ENCODE measurements at places on chromosomes 13 and 19.

- no peak for DNase-seq
Observed at GRCh38 chr19:2333807-2334211, 5.3 kb downstream of the SPPL2B start.

DNA sequence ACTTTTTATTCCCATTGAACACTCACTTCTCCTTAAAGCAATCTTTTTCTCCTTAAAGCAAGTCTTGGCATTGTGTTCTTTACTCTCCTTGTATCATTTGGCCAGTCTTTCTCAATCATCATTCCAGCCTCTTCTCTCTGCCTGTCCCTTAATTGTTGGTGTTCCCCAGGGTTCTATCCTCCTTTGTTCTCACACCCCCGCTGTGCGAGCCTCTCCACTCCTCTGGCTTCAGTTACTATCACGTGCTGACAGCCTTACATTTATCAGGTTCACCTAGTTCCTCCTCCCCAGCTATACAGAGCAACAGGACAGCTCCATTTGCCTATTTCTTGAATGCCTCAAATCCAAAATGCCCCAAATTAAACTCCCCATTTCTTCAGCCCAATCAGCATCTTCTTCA is 24.6 kb downstream of the CYSLTR2 start:
- no peak for DNase-seq

GRCh38 chr13:94444826-94445225 is 34.7 kb downstream of the DCT start:
- no peak for DNase-seq

- no peak for DNase-seq
Observed at GRCh38 chr13:110123041-110123809, 183.7 kb downstream of the COL4A1 start.

DNA sequence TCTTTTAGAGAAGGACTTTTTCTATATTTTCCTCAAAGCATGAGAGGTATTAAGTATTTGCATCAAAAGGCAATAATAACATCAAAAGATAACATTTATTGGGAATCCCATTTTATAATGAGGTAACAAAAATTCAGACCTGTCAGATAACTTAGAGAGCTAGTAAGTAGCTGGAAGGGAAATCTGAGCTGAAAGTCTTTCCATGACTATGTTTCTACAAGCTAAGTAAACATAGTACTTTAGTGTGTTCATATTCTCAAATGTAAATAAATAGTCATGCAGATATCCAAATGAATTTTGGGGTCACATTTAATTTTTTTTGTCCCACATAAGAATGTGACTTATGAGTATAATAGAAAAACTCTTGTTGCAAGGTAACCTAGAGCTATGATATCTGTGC is 87.3 kb upstream of the FBXL3 start:
- no peak for DNase-seq

DNA sequence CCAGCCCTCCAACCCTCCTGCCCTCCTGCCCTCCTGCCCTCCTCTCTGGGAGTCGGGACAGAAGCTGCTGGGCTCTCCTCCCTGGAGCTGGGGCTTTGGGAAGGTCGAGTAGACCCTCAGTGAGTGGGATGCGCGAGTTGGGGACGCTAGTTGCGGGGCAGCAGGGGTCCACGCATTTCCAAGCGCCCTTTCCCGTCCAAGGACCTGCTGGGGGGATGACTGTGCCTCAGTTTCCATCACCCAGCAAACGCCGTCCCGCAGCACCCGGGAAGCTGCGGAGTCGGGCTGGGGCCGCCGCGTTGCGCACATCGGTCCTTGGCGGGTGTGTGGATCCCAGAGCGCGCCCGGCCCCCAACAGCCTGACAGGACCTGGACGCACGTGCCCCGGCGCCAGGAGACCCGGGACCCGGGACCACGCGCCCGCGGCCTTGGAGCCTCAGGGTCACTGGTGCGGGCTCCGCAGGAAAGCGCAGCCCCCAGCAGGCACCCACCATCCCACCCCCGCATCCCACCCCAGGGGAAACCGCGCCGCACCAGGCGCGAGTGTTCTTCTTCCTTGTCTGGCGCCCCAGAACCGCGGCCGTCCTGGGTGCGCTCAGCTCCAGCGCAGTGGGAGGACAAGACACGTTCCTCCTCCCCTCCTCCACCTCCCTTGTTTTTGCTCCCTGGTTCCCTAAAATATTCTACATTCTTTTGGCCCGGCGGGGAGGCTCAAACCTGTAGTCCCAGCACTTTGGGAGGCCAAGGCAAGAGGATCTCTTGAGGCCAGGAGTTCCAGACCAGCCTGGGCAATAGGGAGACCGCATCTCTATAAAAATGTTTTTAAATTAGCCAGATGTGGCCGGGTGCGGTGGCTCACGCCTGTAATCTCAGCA is 9.2 kb downstream of the ONECUT3 start:
- no peak for DNase-seq

DNA sequence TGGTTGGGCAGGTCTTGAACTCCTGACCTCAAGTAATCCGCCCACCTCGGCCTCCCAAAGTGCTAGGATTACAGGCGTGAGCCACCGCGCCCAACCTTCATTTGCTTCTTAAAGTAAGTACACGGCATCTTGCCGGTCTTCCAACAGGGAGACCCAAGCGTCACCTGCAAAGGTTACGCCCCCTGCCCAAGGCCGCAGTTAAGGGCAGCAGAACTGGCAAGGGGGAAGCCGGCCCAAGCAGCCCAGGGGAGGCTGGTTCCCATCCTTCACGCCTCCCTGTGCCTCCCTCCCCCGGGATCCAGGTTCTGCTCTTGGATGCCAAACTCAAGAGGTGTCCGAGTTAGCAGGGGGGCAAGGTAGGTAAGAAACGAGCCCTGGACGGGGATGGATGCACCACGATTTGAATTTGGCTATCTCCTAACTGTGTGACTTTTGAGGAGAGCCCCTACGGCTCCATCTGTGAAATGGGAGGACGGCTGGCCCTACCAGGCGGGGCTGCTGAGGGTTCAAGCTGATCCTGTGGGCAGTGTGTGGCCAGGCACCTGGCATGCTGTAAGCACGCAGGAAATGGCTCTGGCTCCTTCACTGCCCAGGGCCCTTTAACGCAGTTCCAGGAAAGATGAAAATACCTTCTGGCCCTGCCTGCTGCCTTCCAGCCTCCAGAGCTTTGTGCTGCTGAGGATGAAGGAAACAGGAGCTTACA is 9.0 kb downstream of the RFX1 start:
- DNase-seq = no peak

DNA sequence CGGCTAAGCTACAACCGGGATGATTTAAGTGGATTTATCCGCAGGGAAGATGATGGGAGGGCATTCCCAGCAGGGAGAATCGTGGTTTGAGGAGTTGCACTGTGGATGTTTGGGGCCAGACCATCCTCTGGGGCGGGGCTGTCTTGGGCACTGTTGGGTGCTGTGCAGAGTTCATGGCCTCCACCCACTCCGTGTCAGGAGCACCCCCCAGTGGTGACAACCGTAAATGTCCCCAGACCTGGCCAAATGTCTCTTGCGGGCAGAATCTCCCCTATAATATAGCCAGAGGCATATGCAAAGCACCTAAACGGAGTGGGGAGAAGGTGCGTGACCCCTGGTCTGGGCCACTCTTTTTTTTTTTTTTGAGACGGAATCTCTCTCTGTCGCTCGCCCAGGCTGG is 40.2 kb downstream of the SMIM24 start:
- DNase-seq = peak; percentile 29

- no peak for DNase-seq
Observed at GRCh38 chr19:55620410-55621204, 3.8 kb downstream of the ZNF784 start.

DNA sequence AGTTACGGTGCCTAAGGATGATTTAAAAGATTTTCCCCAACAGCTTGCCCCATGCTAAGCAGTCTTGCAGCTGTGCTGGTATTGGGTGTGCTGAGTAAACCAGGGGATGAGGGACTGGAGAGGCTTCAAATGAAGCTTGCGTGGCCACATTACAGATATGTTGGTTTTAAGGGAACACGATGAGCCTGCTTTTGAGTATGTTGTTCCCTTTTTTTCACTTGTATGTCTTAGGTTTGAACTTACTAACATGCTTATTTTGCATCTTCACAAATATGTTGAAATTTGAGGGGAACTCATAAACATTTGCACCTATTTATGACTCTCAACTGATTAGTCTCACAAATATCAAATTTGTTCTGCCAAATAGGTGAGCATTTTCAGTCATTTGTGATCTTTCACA is 2.0 kb upstream of the IL17D start:
- no peak for DNase-seq

DNA sequence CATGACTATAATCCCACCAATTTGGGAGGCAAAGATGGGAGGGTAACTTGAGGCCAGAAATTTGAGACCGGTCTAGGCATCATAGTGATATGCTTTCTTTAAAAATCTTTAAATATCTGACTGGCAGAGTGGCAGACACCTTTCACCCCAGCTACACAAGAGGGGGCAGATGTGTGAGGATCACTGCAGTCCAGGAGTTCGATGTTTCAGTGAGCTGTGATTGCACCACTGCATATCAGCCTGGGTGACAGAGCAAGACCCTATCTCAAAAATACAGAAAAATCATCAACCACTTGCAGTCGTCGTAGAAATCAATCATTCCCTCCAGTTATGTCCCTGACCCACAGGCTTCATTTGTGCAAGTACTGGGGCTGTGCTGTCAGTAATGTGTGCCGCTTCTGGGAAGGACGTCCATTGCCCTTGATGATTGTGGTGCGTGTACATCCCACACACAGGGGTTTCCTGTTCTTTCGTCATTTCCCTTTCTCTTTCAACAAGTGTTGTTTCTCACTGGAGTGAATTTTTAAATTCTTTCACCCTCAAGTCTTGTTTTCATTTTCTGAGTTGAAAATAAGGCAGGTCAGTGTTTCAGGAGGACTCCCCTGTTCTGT is 1.4 kb downstream of the LGALS14 start:
- DNase-seq = no peak

- DNase-seq = no peak
Observed at GRCh38 chr13:102346769-102347168, 55.1 kb downstream of the FGF14 start.

- DNase-seq = no peak
Observed at GRCh38 chr19:49061445-49061844, 3.2 kb downstream of the NTF4 start.

- no peak for DNase-seq
Observed at GRCh38 chr19:8233370-8233769, 24.2 kb downstream of the CERS4 start.

GRCh38 chr13:25210842-25211569 is 38.9 kb upstream of the AMER2 start:
- DNase-seq = no peak

- no peak for DNase-seq
Observed at GRCh38 chr19:50826492-50827240, 3.1 kb upstream of the KLK1 start.

- DNase-seq = no peak
Observed at GRCh38 chr13:84126671-84127171, 244.4 kb upstream of the SLITRK1 start.

- peak; percentile 22 for DNase-seq
Observed at GRCh38 chr19:44657211-44657921, 13.7 kb downstream of the PVR start.

- DNase-seq = no peak
Observed at GRCh38 chr13:74931698-74932433, 550.1 kb downstream of the TBC1D4 start.

GRCh38 chr13:91162180-91162579 is 185.3 kb upstream of the MIR17HG start:
- DNase-seq = no peak

- DNase-seq = no peak
Observed at GRCh38 chr13:114073881-114074612, 58.4 kb downstream of the RASA3 start.

GRCh38 chr19:756236-756635 is 5.3 kb downstream of the MISP start:
- no peak for DNase-seq

DNA sequence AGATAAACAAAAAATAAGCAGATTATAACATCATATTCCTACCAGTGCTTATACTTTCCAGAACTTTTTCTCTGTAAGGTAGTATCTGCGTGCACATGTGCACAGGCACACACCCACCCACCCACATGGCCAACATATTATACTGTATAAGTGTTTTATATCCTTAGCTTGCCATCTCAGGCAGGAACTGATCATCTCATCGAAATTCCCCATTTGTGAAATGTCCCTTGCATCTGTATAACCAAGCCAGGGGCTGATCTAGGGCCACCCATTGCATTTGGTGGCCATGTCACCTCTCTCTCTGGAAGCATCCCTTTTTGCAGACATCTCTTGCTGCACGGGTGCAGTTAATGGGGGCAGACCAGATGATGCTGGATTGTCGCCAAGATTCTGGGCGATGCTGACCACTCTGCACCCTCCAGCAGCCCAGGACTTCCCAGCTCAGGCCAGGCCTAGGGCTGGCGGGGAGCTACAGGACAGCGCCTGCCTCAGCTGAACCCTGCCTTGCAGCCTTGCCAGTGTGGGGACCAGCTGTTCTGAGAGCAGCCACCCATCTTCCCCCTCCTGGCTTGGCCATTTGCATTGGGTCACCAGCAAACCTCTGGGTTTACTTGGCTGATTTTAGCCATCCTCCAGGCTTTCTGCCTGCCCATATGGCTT is 95.9 kb downstream of the SLC7A1 start:
- no peak for DNase-seq

GRCh38 chr19:5914946-5915781 is 1.1 kb downstream of the CAPS start:
- DNase-seq = no peak

DNA sequence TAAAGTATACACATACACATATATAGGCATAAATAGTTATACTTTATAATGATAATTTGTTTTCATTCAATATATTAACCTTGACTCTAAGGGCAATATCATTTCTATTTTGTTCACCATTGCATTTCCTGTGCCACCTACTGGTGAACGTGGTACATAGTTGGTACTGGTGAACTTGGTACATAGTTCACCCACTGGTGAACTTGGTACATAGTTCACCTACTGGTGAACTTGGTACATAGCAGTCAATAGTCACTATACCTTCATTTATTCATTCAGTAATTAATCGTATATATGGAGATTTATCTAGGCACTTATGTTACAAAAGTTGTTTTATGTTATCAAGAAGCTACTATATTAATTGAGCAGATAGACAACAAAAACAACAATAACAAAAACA is 172.6 kb upstream of the ATXN8OS start:
- no peak for DNase-seq

DNA sequence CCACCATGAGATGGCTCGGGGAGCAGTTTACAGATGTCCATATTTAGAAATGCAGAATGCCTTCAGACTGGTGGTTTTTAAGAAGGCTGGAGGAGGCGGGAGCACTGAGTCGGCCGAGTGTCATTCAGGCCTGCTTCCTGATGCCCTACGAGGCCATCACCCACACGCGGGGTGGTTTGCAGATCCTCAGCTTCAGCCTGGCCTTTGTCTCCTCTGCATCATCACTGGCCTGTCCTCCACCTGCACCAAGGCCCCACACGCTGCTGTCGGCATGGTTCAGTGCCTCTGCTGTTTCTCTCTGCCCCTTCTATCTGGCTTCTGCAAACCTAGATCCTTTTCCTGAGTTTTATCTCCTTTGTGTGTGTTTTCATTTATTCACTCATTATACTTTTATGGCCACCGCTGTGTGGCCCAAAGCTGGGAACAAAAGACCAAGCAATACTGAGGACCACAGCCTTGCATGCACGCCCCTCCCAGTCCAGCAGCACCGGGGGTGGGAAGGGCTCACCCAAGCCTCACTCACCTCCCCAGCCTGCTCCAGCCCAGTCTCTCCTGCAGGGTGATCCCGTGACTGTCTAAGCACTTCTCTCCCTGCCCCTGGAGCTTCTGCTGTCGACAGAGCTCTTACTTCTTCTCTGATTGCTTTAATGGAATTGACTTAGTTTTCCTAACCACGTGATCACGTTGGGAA is 240.8 kb downstream of the TEX29 start:
- DNase-seq = no peak

Measured in effector memory CD4-positive, alpha-beta T cell (primary cell).